ENCODE measurements at places on chromosomes 6 and 20. TPM values are rescaled to one million over a fixed set of nuclear protein-coding genes. Genes with fewer than 3 reads are reported as not detected.

DNA sequence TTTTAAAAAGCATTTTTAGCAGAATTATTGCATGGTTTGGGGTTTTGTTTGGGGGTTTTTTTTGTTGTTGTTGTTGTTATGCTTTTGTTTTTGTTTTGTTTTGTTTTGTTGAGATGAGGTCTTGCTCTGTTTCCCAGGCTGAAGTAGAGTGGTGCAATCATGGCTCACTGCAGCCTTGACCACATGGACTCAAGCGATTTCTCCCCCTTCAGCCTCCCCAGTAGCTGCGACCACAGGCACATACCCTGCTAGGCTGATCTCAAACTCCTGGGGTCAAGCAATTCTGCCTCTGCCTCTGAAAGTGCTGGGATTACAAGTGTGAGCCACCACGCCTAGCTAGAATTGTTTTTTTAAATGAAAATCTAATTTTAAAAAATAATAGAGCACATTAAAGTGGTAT lies 35.7 kb downstream of the UBR2 start:
- H3K27me3 ChIP-seq: no peaks in the 10 kb centered on the region
- no peak overlapping the region for H3K4me3 ChIP-seq
- DNase-seq: no peak
- H3K36me3 ChIP-seq: peaks cover 12% of the 10 kb centered on the region
- H3K27ac ChIP-seq: no peak overlapping the region
- H3K4me1 ChIP-seq: no peaks in the 10 kb centered on the region

GRCh38 chr6:113980937-113981554 lies 10.1 kb upstream of the HDAC2 start:
- no peaks in the 10 kb centered on the region for H3K27me3 ChIP-seq

GRCh38 chr20:25222461-25223178 lies 25.3 kb upstream of the PYGB start:
- no peak for DNase-seq
- no peaks in the 10 kb centered on the region for H3K27me3 ChIP-seq
- H3K36me3 ChIP-seq: peaks cover 4% of the 10 kb centered on the region
- H3K4me1 ChIP-seq: no peaks in the 10 kb centered on the region
- no peak overlapping the region for H3K27ac ChIP-seq
- H3K4me3 ChIP-seq: no peak overlapping the region

DNA sequence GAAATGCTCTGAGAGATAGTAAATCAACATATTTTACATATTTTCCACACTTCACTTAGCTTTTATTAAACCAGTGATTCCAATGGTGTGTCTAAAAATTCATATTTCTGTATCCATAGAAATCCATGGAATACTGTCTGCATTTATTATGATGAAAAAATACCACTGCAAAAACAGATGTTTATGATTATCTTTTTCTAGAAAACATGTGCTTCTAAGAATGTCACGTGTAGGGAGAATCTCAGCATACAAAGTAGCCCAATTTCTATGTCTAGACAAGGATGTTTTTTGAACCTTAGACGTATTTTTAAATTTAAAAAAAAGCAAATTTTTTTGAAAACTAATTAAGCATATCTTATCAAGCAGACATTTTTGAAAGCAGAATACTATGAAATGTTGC lies 622.4 kb downstream of the TENT5A start:
- H3K4me3 ChIP-seq: no peak overlapping the region
- no peaks in the 10 kb centered on the region for H3K4me1 ChIP-seq
- no peaks in the 10 kb centered on the region for H3K27me3 ChIP-seq
- DNase-seq: no peak
- H3K27ac ChIP-seq: no peak overlapping the region

DNA sequence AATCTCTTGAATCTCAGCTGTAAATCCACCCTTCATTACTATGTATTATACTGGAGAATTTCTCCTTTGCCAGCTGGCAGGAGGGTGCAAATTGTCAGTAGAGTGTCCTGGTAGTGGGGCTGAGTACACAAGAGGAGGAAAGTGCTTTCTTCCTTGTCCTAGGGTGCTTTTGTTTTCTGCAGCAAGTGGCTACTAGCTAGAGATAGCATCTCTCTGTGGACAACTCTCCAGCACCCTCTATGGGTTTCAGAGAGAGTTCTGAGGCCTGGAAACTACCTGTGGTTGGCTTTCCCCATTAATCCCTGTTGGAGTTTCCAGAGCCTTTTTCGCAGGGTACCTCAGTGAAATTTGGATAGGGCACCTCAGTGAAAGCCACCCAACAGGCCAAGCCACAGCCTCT lies 422.5 kb upstream of the RGS17 start:
- DNase-seq: no peak
- no peak overlapping the region for H3K27ac ChIP-seq
- H3K4me3 ChIP-seq: no peak overlapping the region
- no peaks in the 10 kb centered on the region for H3K36me3 ChIP-seq
- H3K4me1 ChIP-seq: no peaks in the 10 kb centered on the region

LRP11 gene
- not detected for polyA plus RNA-seq

All from naive B cell (primary cell).